Activated T-cell treated with anti-CD3 and anti-CD28 coated beads, Interleukin-2, amount 50 U/mL, for 72 hours (primary cell): ENCODE measurements at places on chromosomes 13 and 19. TPM values are rescaled to one million over a fixed set of nuclear protein-coding genes. Genes with fewer than 3 reads are reported as not detected.

DNA sequence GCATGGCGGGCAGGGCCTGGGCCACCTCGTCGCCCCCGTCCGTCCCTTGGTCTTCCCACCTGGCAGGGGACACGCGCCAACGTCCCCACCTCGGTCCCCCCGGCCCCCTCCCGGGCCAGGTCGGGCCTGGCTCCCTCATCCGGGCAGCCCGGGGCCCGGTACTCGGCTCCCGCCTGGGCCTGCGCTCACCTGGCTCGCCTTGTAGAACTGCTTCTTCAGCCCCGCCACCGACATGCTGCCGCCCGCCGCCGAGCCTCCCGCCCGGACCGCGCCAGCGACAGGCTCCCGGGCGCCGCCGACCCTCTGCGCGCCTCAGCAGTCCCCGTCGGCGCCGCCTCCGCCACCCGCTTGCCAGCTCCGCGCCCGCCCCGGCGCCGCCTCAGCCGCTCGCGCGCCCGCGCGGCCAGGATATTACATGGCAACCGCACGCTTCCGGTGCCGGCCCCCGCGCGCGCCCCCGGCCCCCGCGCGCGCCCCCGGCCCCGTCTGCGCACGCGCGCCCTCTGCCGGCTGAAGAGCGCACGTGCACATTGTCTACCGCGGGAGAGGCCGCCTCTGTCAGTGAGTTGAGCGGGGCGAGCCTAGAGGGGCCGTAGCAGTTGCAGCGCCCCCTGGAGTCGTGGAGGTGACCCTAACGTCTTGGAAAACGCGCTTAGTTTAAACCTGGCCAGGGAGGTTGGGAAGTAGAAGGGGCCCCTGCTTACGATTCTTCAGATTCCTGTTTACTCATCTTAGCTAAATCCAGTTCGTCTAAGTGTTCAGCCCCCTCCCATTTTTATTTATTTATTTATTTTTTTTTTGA lies at the start of gene SH3GL1:
Gene SH3GL1, minus strand, starts transcription at position 413 of the 802 bp plus-strand sequence. Its CDS starts 179 bp downstream, at position 234.
- peak; percentile 91 for DNase-seq

- DNase-seq, result no peak
These were observed 16.2 kb downstream of the DNASE2 start for GRCh38 chr19:12864721-12865715.

DNA sequence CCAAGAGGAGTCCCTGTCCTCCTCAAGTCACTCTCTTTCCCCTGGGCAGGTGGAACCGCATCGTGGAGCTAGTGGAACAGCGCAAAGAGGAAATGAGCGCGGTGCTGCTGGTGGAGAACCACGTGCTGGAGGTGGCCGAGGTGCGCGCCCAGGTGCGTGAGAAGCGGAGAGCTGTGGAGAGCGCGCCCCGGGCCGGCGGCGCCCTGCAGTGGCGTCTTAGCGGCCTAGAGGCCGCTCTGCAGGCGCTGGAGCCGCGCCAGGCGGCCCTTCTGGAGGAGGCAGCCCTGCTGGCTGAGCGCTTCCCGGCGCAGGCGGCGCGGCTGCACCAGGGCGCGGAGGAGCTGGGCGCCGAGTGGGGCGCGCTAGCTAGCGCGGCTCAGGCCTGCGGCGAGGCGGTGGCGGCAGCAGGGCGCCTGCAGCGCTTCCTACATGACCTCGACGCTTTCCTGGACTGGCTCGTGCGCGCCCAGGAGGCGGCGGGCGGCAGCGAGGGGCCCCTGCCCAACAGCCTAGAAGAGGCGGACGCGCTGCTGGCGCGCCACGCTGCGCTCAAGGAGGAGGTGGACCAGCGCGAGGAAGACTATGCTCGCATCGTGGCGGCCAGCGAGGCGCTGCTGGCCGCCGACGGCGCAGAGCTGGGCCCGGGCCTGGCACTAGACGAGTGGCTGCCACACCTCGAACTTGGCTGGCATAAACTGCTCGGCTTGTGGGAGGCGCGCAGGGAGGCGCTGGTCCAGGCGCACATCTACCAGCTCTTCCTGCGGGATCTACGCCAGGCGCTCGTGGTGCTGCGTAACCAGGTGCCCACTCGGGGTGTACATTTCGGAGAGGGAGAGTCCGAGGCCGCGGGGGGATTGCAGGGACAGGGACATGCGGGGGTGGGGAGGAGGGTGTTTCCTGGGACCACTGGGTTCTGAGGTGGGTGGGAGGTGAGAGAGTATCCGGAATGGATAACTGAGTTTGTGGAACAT lies 52.8 kb downstream of the SPTBN4 start:
- DNase-seq, result peak; percentile 40

- DNase-seq, result no peak
These were observed 4.0 kb downstream of the TCF3 start for GRCh38 chr19:1648459-1648849.

The CDKN2D gene
- total RNA-seq, result 69.6 TPM

DNA sequence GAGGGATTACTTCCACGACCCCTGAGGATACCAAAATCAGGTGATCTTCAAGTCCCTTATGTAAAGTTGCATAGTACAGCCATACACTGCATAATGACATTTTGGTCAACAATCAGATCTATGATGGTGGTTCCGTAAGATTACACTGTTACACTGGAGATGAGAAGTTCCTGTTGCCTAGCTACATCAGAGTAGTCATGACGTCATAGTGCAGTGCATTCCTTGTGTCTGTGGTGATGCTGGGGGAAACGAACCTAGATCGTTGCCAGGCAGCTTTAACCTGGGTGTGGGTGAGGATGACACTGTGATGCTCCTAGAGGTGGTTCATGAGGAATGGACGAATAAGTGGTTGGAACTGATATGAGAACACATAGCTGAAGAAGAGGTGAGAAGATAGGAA lies 9.1 kb downstream of the ZNF610 start:
- no peak for DNase-seq

DNA sequence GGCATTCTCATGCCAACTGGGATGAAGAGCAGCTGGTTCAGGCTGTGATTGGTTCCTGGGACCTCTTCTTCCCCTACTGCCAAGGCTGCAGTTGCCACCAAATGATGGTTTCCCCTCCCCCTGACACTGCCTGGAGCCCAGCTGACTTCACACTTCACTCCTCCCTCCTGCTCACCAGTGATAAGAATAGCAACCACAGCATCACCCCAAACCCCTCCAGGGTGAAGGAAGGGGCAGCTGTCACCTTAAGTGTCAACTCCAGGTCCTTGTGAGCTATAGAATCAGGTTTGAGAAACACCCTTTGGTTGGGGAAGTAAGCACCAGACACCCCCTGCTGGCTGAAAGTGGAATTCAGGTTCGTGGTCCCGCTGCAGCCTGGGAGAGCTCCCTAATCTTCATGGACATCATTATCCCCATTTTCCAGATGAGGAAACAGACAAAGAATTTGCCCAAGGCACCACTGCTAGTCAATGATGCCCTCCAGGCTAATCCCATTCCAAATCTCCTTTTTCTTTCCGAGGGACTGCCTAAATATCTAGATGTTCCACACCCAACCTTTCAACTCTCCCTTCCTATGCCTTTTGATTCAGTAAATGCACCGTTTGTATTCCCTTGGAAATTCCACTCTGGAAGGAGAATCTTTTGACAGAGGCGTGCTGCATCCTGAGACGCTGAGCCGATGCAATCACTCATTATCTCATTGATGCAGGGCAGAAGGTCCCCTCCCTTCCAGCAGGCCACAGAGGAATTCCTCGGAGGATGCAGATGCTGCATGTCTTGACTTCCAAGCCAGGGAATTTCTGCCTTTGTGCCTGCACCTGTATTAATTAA lies 50.6 kb upstream of the UQCRFS1 start:
- DNase-seq, result peak; percentile 52

The GNA15 gene
- total RNA-seq, result 66.5 TPM

The KLK1 gene
- 2.3 TPM for total RNA-seq

The SULT2A1 gene
- not detected for total RNA-seq

GRCh38 chr13:43333176-43333575 lies 309.8 kb downstream of the DNAJC15 start:
- no peak for DNase-seq

GRCh38 chr13:35983206-35983605 lies 148.0 kb downstream of the DCLK1 start:
- DNase-seq, result no peak

The DYRK1B gene
- total RNA-seq, result 7.0 TPM

The KLK2 gene
- not detected for total RNA-seq

The ITGBL1 gene
- not detected for total RNA-seq

The FRY gene
- total RNA-seq, result 6.5 TPM

DNA sequence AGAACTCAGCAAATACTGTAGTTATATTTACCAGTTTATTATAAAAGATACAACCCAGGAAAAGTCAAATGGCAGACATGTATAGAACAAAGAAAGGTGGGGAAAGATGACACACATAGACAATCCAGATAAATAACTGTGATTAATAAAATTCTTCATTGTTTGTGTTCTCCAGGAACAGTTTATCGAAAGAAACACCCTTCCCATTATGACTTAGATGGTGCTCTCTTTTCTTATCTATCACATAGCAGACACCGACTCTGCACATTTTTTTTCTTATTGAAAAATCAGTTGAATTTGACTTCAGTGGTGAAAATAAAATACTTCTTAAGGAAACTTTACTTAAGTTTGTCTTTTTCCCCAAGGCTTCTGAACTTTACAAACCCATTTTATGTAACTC lies 6.2 kb downstream of the ZNF708 start:
- DNase-seq, result no peak

DNA sequence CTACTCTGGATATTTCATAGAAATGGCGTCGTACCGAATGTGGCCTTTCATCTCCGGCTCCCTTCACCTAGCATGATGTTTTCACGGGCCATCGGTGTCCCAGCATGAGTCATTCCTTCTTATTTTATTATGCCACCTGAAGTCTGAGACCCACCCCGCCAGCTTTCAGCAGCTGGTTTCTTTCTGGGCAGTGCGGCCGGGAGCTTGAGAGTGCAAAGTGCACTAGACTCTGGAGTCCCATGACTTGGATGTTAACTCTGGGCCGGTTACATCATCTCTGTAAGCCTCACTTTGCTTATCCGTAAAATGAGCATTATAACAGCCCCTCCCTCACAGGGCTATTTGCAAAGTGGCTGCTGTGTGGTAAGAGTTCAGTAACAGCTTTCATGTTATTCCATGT lies 5.8 kb upstream of the KMT5C start:
- DNase-seq, result no peak

The SERPINE3 gene
- not detected for total RNA-seq

DNA sequence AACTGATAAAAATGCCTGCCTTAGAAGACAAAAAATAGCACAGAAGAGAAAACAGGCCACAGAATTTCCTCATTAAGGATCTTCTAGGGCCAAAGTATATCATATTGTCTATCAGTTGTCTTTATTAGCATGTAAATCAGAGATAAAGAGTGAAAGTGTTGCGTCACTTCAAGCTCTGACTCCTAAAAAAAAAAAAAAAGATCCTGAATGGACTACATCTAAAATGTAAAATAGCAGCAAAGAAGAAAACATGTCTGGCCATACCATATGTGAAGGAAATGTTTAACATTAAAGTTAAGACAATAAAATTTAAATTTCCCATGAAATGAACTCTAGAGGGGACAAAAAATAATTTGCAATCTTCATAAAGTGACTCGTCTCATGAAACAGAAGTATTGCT lies 237.4 kb downstream of the PCDH9 start:
- DNase-seq, result no peak

DNA sequence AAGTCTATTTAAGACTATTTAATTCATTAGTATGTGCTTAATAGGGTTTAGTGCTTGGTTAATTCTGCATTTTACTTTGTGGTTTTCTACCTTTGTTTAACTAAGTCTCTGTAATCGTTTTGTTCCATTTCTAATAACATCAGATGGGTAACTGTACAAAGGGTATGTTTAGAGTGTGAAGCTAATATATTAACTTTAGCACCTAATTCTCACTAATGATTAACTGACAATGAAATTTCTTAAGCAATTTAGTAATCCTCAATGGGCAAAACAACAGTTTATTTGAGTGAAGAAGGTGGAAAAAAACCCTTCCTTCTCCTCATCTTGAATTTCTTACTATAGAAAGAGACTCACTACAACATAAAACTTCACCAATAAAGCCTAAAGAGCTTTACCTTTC lies 448.1 kb upstream of the MIR17HG start:
- no peak for DNase-seq

GRCh38 chr13:50460358-50460757 lies 383.1 kb downstream of the DLEU7 start:
- no peak for DNase-seq

GRCh38 chr13:58977085-58977484 lies 1186.6 kb downstream of the DIAPH3 start:
- DNase-seq, result no peak

The IGFL2 gene
- total RNA-seq, result not detected

GRCh38 chr19:2288338-2288817 lies 6.4 kb upstream of the PEAK3 start:
- DNase-seq, result no peak

The SHD gene
- not detected for total RNA-seq

DNA sequence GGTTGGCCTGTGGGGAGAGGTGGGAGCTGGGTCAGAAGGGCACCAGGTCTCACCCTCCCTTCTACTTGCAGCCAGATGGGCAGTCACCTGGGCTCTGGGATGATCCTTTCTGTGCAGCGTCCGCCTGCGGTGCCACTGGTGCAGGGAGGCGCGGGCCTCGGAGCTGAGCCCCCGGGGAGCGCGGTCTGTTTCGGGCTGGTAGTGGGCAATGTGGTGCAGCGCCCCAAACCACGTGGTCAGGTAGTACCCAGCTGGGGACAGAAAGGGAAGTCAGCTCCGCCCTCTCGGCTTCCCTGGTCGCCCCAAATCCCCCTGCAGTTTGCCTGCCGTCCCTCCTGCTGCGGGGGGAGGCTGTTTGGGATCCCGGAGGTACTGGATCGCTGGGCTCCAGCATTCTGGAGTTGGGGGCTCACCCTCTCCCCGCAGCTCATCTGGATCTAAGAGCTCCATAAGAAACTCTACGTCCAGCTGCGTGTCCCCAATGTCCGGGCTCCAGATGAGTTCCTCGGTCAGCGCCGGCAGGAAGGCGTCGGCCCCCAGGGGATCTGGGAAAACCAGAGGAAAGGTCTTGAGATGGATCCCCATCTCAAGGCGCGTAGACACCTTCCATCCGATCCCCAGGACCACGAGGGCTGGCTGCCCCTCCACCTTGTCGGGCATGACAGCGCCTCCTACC lies 8.8 kb downstream of the RINL start:
- peak; percentile 53 for DNase-seq

The TMEM161A gene
- total RNA-seq, result 16.1 TPM

DNA sequence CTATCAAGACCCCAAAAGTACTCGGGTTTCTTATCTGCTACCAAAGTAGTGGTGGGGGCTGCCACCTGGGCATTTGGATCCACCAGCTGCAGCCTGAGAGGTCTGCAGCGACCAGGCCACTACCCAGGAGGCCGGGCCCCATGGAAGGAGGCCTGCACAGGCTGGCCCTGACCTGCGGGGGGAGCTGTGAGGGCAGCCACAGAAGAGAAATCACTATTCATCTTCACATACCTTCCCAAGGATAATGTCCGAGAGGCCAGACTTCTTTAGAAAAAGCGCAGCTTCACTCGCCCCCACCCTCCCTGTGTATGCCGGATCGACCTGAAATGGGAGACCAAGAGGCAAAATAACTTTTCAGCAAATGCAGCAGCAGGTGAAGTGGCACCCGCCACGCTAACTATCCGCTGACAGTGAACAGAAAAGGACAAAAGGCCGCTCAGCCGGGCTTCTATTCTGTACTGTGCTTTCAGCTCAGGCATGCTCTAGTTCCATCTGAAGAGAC lies 30.1 kb downstream of the EPS15L1 start:
- DNase-seq, result peak; percentile 22
